ENCODE measurements at places on chromosomes 3 and 15.

GRCh38 chr15:38002883-38003477 is 68.5 kb downstream of the TMCO5A start:
- no peak for DNase-seq

GRCh38 chr3:112327371-112327951 is 5.5 kb upstream of the CD200 start:
- no peak for DNase-seq

DNA sequence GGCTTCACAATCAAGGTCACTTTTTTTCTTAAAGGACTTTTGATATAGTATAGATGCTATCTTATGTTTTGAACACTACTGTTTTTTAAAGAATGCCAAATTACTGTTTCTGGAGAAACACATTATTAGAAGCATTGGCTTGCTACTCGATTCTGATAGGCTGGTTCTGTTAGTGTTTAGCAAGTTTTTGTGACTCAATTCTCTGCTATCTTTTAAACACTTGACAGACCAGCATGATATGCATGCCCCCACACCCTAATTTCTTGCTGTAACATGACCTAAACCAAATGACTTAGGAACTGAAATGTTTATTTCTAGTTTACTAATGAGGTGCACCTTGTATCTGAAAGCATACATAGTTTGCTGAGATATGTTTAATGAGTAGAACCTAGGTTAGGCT is 5.5 kb upstream of the IL20RB start:
- DNase-seq: no peak

- DNase-seq: no peak
Measured at GRCh38 chr3:64122476-64122875, 99.2 kb upstream of the PSMD6 start.

DNA sequence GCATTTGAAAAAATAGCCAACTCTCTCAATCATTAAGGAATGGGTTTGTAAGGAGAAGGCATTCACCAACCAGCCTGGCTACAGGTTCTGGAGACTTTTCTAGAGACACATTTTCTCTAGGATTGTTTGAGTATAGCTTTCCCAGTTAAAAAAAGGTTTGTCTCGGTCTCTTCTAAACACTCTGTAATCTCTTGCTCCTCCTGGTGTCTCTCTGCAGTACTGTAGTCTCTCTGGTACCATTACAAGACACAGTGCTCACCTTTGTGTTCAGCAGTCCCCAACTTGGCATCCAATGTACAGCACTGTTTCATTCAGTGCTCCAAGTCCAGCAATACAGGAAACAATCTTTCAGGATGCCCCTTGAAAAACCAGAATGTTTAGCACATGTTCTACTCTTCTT is 534.4 kb downstream of the ZNF385D start:
- no peak for DNase-seq

- DNase-seq: no peak
Measured at GRCh38 chr3:172557515-172558220, 34.4 kb upstream of the TNFSF10 start.

DNA sequence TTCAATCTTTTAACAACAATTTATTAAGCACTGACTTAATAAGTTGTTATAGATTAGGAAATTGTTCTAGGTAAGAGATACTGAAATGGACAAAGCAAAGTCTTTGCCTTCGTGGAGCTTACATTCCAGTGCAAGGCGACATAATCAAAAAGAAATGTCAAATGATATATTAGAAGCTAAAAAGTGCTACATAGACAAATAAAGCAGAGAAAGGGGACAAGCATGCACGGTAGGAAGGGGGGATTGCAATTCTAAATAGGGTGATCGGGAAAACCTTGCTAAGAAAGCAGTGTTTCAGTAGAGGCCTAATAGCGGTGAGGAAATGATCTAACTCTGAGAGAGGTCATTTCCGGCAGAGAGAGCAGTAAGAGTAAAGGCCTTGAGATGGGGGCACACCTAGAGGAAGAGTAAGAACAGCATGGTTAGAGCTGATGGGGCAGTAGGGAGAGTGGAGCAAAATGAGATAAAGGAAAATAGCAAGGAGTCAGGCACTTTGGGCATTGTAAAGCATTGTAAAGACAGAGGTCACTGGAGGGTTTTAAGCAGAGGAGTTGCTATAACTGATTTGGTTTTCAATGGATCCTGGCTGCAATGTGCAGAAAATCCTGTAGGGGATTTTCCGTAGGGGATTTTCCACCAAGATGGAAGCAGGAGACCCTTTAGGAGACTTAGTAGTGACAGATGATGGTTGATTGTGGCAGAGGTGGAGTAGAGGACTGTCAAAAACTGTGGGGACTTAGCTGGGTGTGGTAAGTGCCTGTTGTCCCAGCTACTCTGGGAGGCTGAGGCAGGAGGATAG is 71.7 kb upstream of the CFAP20DC start:
- no peak for DNase-seq

Data from lower leg skin (tissue), 4 donors.